ENCODE measurements at places on chromosomes 3 and 15.

DNA sequence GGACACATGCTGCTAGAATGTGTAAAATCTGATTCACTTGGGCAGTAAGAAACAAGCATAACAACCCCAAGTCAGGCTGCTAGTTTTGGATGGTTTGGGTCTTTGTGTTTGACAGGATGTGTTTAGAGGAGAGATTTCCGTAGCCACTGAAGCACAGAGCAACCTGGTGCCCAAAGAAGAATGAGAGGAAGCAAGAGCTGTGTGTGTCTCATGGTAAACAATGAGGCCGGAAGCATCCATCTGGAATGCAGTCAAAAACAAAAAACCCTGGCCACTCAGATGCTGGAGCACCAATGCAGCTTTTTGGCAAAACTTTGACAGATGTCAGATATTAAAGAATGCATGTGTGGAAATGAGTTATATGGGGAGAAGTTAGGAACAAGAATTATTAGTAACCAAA lies 39.4 kb upstream of the SNRK start:
- DNase-seq, result no peak

DNA sequence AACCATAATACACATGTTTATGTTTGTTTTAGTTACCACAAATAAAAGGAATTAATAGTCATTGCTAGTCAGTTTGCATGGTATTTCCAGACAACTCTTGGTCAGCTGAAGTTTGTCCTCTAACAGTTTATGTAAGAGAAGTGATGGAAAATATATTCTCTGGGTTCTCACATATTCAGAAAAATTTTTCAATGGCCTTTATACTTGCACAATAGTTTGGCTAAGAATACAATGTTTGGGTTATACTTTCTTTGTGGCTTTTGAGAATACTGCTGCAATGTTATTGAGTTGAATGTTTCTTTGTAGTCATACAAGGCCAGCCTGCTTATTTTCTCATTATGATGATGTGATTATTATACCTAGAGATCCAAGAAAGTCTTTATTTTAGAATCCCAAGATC lies 133.9 kb downstream of the RAP2B start:
- no peak for DNase-seq

DNA sequence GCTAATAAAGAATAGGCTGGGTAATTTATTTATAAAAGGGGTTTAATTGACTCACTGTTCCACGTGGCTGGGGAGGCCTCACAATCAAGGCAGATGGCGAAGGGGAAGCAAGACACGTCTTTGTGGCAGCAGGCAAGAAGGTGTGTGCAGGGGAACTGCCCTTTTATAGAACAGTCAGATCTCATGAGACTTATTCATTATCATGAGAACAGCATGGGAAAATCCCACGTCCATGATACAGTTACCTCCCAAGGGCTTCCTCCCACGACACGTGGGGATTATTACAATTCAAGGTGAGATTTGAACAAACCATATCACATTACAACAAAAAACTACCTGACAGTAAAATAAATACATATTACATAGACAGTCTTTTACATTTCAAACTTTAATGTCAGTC lies 414.9 kb downstream of the NAALADL2 start:
- no peak for DNase-seq

GRCh38 chr15:96766366-96766765 lies 435.9 kb downstream of the NR2F2 start:
- DNase-seq, result no peak

DNA sequence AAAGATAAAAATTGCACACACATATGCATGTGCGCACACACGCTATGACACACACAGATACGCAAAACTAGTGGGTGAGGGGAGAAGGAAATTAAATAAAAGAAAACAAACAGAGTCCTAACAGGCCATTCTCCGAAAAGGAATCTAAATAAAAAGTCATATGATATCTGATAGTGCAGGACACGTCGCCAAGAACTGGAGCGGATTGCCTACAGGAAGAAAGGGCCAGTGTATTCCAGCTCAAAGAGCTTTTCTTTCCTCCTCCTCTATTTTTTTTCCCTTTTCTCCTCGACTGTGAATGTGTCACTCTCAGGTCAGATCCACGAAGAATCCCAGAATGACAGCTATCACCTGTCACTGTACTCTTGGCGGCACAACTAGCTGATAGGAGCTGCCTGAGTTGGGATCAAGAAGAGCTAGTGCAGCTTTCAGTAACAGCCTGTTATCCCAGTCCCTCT lies 157.8 kb downstream of the TIGIT start:
- no peak for DNase-seq

GRCh38 chr3:102000620-102001209 lies 151.4 kb downstream of the NFKBIZ start:
- DNase-seq, result no peak

- no peak for DNase-seq
Observed at GRCh38 chr15:71044006-71044405, 71.3 kb upstream of the THSD4 start.

GRCh38 chr3:5874931-5875341 lies 687.4 kb downstream of the EDEM1 start:
- no peak for DNase-seq

DNA sequence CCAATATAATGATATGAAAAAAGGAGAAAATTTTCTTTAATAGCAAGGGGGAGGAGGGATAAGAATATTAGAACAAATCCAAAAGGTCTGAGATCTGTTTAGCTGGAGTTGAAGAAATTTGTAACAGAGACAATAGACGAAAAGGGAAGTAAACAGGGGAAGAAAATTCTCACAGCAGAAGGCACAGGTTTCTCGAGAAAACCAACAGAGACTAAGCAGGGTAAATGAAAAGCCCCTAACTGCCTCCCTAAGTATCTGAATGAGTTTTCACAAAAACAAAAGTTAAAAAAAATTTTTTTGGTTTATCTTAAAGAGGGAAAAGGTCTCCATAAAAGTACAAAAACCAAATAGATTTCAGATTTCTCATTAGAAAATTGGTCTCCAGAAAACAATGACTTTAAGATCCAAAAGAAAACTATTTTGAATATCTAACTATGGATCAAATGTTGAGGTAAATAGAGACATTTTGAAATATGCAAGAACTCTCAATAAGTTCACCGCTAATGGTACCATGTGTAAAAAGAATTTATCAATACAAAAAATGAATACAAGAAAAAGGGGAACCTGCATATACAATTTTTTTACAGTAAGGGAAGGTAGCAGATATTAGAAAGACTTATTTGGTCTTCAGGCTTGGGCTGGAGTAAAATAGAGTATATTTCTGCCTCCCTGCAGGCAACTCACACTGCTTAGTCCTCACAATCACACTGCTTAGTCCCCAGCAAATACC lies 23.9 kb upstream of the NEK10 start:
- no peak for DNase-seq

DNA sequence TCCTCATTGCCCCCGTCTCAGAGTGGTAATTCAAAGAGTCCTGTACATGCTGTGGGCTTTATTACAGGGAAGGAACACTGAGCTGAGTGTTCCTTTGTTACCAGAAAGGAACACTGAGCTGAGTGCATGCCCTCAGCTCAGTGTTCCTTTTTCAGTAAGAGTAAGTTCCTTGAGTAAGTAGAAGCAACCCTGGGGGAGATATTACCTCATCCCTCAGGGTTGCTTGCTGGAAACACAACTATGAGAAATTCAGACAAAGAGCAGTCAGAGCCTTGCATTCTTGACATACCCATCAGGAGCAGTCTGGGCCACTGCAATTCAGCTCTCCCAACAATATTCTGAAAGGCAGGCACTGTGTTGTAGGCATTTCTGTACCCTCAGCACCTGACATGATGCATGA lies 17.0 kb downstream of the CHRM5 start:
- DNase-seq, result no peak

DNA sequence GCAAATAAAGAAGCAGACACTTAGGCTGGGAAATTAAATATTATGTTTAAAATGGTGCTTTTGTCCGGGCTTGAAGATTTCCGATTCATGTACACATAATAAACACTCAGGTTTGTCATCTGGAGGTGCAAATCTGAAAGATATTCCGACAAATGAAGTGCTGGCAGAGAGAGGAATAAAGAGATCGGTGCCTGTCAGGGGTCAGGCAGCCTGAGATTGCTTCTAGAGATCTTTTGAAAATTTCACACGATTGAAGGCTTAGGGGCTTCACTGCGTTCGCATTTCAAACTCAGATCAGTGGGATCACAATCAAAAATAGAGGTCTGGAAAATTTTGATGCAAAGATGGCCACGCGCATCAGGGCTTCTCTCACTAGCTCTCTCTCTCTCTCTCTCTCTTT lies 33.2 kb downstream of the NR2F2 start:
- no peak for DNase-seq

Data from mesothelial cell of epicardium (in vitro differentiated cells).